ENCODE measurements at places on chromosomes 7 and 10.

DNA sequence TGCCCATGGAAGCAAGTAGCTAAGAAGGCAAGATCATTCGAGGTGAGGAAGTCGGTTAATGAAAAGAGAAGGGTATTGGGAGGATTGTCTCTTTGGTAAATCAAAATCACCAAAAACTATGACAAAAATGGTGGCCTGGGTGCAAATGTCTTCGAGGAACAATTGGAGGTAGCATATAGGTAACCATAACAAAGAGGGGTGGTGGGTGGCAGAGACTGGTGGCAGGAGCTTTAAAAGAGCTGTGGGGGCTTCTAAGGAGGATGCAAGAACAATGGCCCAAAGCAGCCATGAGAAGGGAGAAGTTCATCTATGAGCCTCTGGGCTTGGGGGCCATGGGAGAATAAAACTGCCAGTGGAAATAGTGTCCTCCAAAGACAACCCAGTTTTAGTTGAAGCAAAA lies 172.2 kb upstream of the PDE1C start:
- no peak for DNase-seq

DNA sequence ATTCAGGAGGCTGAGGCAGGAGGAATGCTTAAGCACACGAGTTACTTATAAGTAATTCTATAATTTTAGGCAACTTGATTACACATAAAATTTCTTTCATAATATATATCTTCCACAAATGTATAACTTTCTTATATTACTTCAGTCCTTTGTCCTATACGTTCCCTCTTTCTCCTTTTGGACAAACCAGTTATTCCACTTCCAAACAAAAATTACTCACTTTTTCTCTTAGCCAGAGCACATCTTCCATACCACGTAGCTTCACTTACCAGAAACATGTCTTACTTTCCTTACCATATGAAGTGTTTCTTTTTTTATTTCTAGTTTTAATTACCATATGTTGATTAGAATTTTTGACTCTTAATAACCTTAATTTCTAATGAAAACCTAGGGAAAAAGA lies 64.6 kb downstream of the ARL5B start:
- DNase-seq, result no peak

DNA sequence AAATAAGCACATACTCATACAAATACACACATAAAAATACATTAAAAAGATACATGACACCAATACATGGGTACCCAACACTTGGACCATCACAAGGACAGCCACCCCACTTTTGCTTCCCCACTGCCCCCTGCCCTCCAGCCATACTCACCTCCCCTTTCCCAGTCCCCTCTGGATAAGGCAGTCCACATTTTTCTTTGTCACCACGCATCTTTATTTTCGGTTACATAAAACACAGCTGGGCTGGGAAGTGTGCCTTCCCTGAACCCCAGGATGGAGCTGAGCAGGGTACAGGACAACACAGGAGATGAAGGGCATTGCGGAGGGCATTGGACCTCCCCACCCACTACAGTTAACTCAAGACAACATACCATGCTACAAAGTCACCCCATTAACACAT lies 1.1 kb upstream of the HOXA3 start:
- no peak for DNase-seq

GRCh38 chr7:107464666-107465226 lies 5.1 kb upstream of the GPR22 start:
- no peak for DNase-seq

- no peak for DNase-seq
These were observed 32.1 kb downstream of the EMX2 start for GRCh38 chr10:117574498-117575146.

All from GOT3 (cell line).